ENCODE measurements at places on chromosomes 3 and 15.

DNA sequence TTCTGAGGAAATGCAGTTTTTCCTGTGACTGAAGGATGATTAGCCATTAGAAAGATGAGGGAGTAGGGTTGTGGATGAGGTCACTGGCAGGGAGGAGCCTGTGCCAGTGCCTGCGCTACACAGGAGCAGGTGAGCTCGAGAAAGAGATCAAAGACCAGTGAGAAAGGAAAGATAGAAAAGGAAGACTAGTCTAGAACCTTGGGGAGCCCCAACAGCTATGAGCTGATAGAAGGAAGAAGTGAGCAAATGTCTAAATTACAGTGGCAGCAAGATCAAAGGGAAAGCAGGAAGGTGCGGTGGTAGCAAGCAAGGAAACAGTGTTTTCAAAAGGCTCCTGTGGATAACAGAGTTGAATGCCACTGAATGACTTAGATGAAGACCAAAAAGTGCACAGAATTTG, 39.6 kb downstream of the LNP1 start:
- no peak for DNase-seq

DNA sequence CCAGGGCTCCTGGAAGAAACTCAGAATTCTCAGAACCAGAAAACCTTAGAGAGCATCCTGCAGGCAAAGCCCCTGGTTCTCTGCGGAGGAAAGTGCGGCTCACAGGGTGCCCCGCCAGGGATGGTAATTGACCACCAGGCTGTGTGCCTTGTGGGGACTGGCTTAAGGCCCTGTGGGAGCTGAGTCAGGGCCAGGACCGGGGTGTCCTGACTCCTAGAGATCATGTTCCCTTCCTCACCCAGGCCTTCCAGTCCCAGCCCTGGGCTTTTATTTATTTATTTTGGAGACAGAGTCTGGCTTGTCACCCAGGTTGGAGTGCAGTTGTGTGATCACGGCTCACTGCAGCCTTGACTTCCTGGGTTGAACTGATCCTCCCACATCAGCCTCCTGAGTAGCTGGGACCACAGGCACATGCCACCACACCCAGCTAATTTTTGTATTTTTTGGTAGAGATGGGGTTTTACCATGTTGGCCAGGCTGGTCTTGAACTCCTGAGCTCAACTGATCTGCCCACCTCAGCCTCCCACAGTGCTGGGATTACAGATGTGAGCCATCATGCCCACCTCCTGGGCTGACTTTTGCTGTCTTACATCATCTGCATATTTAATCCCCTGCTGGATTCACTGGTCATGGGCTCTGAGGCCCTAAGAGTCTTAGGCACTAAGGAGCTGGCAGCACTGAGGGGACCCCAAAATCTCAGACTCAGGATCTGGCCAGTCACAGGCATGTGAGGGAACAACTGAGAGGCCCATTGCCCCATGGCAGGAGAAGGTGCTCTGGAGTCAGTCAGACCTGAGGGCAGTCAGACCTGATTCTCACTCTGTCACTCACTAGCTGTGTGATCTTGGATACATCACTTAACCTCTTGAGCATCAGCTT, 20.4 kb upstream of the LAMP3 start:
- DNase-seq: no peak

DNA sequence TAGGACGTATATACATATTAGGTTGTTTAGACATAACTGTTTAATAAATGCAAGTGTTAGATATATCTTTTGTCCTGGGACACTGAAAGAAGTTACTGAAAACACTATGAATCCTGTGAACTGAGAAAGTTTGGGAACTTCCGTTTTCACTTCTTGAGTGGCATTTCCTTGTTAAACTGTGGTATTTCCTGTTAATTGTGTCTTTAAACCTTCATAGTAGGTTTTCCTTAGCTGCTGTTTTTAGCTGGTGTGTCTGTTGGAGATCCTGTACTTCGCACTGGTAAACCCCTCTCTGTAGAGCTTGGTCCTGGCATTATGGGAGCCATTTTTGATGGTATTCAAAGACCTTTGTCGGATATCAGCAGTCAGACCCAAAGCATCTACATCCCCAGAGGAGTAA, 37.1 kb downstream of the ATP6V1A start:
- DNase-seq: no peak

DNA sequence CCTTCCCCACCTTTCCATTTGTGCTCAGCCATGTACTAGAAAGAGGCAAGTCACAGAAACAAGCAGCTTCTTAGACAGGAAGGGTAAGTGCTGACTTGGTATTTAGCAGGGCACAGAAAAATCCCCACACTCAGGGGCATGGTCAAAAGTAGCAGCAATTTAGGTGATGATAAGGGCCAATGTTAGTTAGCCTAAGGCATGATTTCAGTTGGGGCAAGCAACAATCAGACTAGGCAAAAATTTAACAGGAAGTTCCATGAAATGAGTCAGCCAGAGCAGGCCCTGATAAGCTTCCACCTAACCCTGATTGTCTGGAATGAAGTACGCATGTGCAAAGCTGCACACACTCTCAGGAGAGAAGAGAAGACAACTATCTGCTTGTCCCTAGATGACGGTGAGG, 423.4 kb upstream of the UBE2E2 start:
- DNase-seq: no peak

DNA sequence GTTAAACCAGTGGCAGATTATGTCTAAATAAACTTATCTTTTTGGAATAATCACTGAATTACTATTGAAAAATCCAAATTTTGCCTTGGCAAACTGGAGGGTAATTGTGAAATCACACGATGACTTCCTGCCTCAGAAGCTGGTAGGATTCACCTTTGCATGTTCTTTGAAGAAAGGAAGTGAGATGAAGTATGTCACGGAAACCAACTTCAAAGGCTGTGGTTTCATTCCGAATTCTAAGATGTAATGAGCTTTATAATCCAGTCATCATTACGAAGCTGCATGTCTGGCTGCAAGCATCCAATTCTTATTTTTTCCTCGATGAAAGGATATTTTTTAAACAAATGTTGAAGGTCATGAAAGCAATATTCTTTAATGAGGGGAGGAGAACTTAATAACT, 15.0 kb upstream of the ZBED2 start:
- no peak for DNase-seq

DNA sequence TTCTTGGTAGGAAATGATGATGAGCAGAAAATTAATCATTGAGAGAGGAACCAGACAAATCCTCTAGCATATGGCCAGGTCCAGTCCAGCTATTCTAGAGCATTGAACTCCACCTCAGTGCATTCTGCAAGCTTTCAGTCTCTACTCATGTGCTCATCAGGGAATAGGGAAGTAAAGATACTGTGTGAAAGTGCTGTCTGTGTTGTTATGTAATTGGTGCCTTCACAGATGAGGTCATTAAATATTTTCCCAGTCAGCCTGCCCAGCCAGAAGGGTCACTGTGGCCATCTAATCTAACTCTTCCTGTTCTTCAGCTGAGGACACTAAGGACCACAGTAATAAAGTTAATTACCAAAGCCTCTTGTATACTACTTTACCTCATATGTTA, 28.2 kb downstream of the C3orf62 start:
- no peak for DNase-seq

- no peak for DNase-seq
Measured at GRCh38 chr15:27086149-27086548, 115.2 kb downstream of the GABRG3 start.

- no peak for DNase-seq
Measured at GRCh38 chr3:22977042-22977441, 226.1 kb upstream of the UBE2E2 start.

- DNase-seq: no peak
Measured at GRCh38 chr3:177050501-177051237, 146.6 kb downstream of the TBL1XR1 start.

- DNase-seq: no peak
Measured at GRCh38 chr3:120770891-120771290, 28.3 kb downstream of the GTF2E1 start.

- DNase-seq: no peak
Measured at GRCh38 chr3:21804330-21804729, 53.3 kb upstream of the ZNF385D start.

DNA sequence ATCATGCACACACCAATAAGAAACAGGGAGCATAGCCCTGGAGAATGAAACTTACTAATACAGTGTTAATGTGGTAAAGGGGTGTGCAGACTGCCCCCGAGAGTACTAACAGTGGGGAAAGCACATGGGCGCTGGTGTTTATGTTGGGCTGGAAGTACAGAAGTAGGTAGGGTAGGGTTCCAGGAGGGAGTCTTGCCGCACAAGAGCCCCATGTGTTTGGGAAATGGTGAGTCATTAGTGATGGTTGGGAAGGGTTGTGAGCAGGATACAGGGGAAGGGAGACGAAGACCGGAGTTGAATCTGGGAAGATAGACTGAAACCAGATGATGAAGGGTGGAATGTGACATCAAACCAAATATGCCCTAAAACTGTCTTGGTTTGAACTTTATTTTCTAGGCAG, 117.1 kb downstream of the THSD4 start:
- no peak for DNase-seq

DNA sequence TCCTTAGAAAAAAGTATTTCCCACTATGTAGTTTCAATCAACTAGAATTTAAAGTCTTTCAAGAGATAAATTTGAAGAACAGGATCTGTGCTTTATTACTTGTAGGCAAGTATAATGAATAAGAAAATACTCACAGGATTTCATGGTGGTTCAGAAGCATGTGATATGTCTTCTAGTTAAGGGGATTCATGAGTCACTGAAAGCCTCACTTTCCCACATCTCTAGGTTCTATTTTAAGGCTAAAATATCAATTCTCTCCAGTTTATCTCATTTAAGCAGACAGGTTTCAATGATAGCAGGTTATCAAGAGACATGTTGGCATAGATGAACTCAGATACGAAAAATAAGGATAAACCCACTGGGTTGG, 437.8 kb upstream of the BCHE start:
- no peak for DNase-seq

GRCh38 chr3:186075931-186076567, 32.8 kb downstream of the ETV5 start:
- DNase-seq: no peak

- peak; percentile 30 for DNase-seq
Measured at GRCh38 chr15:89129123-89129815, 41.0 kb downstream of the ABHD2 start.

- DNase-seq: no peak
Measured at GRCh38 chr3:149575213-149575960, 82.4 kb downstream of the WWTR1 start.

GRCh38 chr3:188421836-188422540, 268.0 kb downstream of the LPP start:
- no peak for DNase-seq

- no peak for DNase-seq
Measured at GRCh38 chr3:196708467-196708866, 3.6 kb downstream of the CEP19 start.

- no peak for DNase-seq
Measured at GRCh38 chr3:98567666-98568270, 25.6 kb downstream of the CPOX start.

DNA sequence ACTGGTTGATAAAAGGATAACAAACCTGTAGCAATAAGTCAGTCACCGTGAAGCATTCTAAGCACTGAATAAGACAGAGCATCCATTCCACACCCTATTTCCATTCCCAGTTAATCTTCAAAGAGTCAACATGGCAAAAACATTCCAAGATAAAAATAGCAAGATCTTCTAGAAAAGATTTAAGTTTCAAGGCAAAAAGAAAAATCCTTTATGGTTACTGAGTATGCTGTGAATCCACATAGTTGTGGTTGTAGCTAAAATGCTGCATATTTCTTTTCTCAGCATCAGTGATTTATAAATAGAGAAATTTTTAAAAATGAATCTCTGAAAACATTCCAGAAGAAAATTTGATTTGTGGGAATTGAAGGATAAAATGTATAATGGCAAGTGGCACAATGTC, 21.1 kb downstream of the GAP43 start:
- no peak for DNase-seq

GRCh38 chr15:80932513-80932815, 57.2 kb downstream of the MESD start:
- DNase-seq: no peak

DNA sequence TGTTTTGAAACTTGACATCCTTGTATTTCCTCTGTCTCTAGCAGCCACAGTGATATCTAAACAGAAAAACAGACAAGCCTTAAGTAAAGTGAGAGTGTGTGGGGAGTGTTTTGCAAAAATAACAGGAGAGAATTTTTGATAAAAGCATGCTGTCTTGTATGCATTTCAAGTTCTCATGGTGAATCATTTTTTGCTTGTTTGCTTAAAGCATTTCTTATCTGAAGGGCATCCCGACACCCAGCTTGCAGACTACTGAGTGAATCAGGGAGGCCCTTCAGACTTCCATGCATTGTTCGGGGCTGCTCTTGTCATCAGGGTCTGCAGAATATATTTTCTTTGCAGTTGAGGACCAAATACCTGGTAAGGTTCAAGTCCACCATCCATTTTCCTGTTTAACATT, 8.5 kb downstream of the CGNL1 start:
- DNase-seq: no peak

DNA sequence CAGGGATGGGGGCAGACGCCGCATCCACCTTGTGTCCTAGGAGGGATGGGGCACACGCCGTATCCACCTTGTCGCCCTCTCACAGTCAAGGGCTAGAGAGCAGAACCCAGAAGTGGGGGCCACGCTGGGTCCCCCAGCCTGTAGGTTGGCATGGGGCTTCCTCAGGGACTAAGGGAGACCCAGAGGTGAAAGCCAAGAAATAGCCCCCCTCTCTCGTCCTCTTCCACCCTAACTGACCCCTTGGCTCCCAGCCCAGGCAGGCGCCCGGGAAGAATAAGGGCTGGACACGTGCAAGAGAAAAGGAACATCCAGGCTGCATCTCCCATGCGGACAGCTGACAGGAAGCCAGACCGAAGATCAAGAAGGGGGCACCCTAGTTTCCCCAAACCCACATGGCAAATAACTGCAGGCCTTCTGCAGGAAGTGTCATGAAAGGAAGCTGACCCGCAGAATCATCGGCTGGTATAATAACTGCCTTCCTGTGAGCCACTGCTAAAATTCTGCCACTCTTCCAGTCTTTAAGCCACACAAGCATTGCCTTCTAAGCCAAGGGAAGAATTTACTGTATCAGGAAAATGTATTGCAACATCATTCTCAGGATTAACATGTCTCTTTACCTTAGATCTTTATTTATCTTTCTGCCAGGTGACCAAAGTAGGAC, 38.5 kb upstream of the TFRC start:
- DNase-seq: no peak

GRCh38 chr15:94346282-94346681, 114.9 kb downstream of the MCTP2 start:
- DNase-seq: no peak

- DNase-seq: no peak
Measured at GRCh38 chr3:117463276-117464115, 753.9 kb downstream of the TUSC7 start.

DNA sequence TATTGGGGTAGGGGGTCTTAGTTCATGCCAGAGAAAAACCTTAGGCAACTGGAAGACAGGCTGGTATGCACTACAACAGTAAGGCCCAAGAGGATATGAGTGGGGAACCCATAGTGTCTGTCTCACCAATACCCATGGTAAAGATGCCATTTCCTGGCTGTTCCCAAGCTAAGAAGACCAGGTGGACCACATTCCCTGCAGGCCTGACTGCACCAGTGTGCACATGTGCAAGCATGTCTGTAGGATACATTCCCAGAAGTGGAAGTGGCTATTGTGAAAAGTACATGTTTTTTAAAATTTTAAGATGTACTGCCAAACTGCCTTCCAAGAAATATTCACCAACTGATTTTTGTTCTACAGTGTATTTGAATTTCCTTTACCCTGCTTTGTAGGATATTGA, 207.3 kb upstream of the CTNNB1 start:
- no peak for DNase-seq

GRCh38 chr15:36817776-36818175, 238.3 kb downstream of the CDIN1 start:
- no peak for DNase-seq
